Activated CD4-positive, alpha-beta T cell treated with anti-CD3 and anti-CD28 coated beads, Interleukin-2, amount 50 U/mL, for 48 hours (primary cell): ENCODE measurements at places on chromosomes 13 and 19.

DNA sequence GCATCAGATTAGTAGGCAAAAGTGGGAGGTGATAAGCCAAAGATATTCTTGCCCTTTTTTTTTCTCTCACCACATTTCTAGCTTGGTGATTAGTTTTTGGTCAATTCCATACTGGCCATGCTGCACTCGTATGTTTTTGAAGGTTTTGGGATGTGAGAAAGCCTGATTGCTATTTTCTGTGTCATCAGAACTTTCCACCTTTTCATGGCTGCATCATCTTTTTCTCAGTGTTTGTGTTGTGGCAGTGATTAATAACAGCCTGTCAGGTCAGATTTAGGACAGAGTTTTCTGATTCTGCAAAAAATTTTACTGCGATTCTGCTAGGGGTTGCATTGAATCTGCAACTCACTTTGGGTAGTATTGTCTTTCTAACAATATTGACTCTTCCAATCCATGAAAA lies 32.9 kb downstream of the PSG1 start:
- no peak for DNase-seq

DNA sequence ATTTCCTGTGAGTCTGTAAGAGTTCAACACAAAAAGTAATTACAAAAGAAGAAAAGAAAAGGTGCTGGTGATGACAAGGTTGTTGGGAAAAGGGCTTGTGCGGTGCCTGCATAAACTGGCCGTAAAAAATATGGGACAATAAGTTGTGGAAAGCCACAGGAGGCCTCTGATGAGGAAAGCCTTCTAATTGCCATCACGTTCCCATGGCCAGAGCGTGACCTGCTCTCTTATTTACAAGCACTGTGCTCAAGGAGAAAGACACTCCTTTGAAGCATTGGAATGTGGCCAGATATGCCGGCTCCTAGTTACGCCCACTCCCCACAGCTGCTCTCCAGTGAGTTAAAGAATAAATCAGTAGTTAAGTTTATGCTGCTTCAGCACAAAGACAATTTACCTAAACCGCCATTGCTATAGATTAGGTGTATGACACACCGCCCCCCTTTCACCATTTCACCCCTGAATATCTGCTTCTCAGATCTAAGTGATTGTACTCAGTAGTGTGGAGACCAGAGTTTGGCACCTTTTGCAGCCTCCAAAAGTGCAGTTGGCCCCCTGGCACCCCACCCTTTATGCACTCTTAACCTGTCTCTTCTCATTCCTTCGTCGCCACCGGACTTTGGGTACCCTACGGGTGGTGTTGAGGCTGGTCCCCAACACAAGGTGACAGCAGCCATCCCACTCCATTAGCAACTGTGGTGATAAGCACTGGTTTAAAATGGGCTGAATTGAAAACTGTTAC lies 8.1 kb upstream of the PGLYRP1 start:
- DNase-seq, result no peak

DNA sequence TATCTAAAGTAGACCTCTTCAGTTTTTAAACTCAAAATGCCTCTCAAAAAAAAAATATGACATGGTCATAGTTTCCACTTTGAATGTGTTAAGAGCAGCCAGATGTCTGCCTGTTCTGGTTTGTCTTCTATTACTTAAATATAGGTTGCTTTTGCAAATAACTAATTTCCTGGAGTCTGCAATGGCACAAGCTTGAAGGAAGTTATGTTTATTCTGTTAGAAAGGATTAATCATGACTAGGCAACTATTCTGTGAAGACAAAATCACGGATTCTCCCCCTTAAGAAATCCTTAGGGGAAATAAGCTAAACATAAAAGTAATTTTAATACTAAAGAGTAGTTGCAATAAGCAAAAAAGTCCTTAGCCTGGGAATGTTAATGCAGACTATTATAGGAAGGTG lies 26.3 kb downstream of the SKA3 start:
- DNase-seq, result no peak

DNA sequence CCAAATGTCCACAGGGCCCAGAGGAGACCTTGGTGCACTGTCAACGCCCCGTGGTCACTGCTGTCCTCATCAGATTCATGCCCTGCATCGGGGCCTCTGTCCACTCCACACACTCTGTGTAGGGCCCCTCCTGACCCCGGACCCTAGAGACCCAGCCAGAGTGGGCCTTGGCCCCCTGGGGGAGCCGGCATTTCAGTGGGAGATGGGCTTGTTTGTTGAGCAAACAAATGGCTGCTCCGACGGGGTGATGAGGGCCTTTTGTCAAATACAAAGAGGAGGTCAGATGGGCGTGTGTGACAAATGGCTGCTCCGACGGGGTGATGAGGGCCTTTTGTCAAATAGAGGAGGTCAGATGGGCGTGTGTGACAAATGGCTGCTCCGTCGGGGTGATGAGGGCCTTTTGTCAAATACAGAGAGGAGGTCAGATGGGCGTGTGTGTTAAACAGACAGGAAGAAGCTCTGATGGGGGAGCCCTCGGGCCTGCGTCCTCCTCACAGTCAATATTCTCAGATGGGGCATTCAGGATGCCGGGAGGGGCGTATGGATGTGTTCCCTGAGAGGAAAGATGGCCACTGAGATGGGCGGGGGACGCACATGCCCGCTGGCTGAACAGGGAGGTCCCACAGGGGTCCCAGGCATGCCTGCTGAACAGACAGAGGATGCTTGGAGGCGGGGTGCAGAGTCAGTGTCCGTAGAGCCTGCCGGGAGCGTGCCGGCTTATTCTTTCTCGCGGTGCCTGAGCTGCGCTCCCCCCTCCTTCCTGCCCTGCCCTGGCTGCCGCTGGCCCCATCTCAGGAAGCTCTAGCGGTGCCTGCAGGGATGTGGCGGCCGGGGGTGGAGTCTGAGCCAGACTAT lies 36.3 kb downstream of the SMIM24 start:
- DNase-seq, result no peak

GRCh38 chr13:33639626-33640080 lies 178.3 kb upstream of the RFC3 start:
- peak; percentile 50 for DNase-seq

DNA sequence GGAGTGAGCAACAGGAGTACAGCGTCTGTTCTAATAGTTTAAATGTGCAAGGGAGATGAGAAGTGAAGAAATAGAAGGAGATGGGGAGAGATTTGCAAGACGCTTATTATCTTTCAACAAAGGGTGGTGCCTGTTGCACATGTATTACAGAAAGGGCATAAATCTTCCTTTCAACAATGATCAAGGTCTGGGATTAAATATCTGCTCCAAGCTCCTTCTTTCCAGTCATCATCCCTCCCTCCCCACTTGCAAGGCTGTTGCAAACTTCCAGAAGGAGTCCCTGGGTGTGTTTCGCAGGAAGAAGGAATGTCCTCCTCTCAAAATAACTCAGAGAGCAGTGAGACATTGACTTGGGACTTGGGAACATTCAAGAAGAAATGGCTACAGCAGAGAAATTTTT lies 63.5 kb upstream of the MYCBP2 start:
- no peak for DNase-seq

GRCh38 chr13:75804605-75805004 lies 168.5 kb downstream of the LMO7 start:
- no peak for DNase-seq

DNA sequence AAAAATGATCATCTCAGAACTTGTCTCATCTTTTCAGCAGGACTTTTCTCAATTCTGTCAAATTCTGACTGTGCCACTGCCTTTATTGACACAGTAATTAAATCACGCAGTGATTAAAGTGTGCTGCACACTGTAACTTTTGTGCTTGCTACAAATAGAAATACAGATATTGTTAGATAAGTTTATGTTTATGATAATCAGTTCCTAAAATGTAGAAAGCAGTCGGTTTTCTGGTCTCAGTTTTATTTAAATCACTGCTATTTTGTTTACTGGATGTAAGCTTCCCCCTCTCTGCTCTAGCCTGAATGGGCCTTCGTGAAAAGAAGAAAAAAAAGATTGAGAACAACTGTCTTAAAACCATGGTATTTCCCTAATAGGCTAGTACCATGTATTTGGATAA lies 258.8 kb upstream of the STARD13 start:
- DNase-seq, result no peak

GRCh38 chr13:97855570-97856303 lies 97.7 kb upstream of the IPO5 start:
- DNase-seq, result no peak

GRCh38 chr19:41500443-41500842 lies 57.5 kb downstream of the ERICH4 start:
- no peak for DNase-seq

DNA sequence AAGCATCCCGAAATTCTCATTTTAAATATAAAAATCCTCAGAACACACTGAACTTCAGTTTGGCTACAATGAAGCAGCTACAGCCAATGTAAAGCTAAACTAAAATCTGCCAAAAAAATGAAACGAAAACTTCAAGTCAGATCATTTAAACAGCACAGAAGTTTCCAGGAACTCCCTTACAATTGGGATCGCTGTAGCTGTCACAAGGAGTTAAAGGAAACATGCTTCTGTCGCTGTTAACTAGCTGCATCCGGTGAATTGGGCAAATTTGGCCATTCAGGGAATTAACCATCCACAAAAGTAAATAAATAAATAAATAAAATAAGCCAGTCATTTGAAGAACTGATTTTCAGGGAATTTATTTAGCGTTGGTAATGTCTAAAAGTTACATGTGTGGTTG lies 77.0 kb upstream of the PEG3 start:
- no peak for DNase-seq

DNA sequence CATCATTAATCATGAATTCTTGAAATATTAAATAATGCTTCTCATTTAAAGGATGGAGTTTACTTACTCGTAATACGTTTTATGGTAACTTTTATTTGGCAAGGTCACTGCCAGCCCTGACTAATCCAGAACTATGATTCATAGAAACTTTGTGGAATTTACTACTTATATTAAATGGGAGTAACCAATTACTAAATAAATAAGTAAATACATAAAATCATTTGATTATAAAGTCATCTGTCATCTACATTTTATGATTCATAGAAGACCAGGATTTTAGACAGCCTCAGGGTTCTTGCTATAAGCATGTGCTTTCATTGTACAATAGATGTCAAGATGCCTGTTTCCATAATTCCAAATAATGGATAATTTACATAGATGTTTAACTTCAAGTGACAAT lies 611.1 kb downstream of the TBC1D4 start:
- DNase-seq, result no peak

GRCh38 chr19:13164343-13165161 lies 14.3 kb downstream of the IER2 start:
- peak; percentile 62 for DNase-seq

DNA sequence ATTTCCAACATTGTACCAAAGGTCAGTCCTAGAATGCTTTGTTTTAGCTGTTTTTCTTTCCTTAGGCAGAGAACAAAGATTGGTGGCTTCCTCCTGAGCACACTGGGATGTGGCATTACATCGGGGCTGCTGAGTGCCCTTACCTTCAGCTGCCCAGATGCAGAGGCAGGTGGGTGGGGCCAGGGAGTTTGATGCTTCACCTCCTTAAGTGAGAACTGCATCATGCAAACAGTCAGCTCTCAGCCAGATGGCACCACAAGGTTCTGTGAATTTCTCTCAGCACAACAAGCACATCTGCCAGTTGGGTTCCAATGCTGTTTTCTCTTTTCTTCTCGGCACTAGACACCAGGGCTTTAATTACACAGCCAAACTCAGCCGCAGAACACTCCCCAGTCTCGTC lies 87.4 kb upstream of the UBL3 start:
- peak; percentile 27 for DNase-seq

GRCh38 chr13:102816708-102817107 lies 17.8 kb downstream of the BIVM start:
- DNase-seq, result no peak

DNA sequence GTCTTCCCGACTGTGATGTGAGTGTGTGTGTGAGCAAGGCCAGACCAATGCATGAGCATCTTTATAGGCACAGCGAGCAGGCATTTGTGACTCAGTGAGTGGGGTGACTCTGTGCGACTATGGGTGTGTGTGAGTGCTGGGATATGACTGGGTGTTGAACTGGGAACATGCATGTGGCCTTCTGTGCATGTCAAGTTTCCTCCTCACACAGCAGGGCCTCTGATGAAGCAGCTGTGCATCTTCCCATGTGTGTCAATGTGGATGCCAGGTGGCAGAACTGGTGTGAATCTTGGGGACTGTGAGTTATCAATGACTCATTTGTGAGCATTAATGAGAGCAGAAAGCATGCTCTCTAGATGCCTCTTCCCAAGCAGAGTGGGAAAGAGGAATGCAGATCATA lies 12.1 kb upstream of the LGALS14 start:
- DNase-seq, result no peak

DNA sequence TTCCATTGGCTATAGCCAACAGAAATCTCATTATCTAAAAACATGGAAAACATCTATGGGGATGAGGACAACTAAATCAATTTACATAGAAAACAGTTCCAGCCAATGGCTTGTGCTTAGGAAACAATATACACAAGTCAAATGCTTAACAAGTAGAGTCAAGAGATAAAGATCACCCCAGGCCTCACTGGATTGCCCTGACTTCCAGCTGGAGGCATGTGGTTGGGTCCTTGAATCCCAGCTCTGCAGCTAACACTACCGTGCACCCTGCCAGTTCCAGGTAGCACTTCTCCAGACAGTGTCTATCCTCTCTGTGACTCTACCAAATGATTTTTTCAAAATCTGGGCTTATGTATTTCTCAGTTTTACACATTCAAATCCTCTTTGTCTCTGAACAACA lies 80.2 kb downstream of the DOCK9 start:
- no peak for DNase-seq

DNA sequence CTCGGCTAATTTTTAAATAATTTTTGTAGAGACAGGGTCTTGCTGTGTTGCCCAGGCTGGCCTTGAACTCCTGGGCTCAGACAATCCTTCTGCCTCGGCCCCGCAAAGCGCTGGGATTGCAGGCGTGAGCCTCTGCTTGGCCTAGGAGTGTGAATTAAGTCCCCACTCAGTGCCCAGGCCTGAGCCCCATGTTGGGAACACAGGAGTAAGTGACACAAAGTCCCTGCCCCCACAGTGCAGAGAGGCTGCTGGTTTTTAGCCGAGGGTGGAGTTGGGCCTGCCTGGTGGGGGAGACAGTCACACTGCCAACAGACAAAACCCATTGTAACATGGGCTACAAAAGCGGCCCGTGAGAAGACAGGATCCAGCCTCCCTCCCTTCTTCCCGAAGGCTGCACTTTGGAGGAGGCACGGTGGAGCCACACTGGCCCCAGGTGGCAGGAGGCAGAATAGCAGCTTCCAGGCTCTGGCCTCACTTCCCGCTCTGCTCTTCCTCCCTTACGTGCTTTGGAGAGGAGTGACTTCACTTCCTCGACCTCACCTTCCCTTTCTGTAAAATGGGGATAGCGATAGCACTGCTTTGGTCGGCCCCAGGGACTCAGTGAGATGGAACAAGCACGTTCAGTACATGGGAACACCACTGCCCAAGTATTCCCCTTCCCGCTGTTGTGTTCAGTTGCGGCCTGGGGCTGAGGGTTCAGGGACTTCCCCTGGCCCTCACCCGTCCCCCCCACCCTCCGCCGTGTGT lies 15.2 kb upstream of the EHD2 start:
- DNase-seq, result peak; percentile 73

- no peak for DNase-seq
Observed at GRCh38 chr19:53917356-53917755, 8.3 kb downstream of the CACNG7 start.

GRCh38 chr19:43983544-43983911 lies 460 bp upstream of the ZNF155 start:
- DNase-seq, result no peak

- no peak for DNase-seq
Observed at GRCh38 chr19:2869618-2870017, 2.5 kb downstream of the ZNF556 start.

GRCh38 chr13:69300131-69300530 lies 807.5 kb upstream of the ATXN8OS start:
- no peak for DNase-seq
